ENCODE measurements at places on chromosomes 7 and 10. TPM values are rescaled to one million over a fixed set of nuclear protein-coding genes. Genes with fewer than 3 reads are reported as not detected.

GRCh38 chr7:44393238-44394111 lies 68.1 kb upstream of the CAMK2B start:
- DNase-seq = peak; percentile 25

DNA sequence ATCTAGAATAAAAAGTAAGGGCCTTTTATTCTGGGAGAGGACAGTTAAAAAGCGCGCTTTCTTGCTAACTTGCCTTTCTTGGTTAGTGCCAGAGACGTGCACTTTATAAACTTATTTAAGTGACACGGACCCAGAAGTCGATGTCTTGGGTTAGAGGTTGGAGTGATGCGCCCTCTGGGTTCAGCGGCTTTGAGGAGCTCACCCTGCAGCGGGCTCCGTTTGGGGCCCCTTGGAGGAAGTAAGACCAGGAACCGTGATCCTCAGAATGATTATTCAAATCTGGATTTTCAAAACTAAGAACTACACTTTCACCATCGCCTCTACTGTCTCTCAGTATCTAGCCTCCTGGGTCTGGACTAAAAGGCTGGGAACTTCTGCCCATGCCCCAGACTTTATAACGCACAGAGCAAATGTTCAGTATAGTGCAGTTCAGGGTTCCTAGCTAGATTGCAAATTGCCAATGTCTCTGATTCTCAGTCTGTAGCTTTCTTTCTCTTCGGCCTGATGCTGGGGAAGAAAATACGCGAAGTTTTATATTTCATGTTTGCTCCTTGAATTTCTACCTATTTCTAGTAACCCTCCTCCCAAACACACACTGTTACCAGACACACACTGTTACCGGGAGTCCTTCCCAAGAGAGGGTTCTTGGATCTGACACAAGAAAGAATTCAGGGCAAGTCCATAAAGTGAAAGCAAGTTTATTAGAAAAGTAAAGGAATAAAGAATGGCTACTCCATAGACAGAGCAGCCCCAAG lies 18.6 kb upstream of the SMO start:
- DNase-seq = no peak

DNA sequence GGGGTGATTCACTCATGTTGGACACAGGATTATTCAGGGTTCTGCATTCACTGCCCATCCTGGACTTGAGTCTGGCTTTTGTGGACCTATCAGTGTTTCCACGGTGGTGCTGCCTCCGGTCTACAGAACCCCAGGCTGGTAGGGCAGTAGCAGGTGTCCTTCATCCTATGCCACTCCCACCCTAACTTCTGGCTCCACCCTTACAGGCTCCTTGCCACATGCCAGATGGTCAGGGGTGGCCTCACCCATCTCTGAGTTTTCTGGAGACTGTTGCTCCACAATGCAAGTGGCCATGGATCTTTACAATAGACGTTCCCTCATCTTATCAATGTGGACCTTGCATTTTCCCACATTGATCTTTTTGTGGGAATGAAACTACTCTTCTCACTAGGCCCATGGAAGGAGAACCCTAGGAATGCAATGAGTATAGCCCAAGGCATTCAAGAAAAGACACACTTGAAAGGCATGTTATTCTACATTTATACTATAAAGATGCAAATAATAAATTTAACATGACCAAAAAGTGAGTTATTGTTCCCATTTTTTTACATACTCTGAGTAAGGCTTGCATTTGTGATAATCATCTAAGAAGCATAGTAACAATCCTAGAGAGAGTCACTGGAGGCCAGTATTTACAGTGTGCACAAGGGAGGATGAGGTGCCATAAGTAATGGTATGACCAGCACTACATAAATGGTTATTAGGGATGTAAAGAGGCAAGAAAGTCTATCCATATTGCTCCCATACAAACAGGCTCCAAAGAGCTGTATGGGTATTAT lies 57.4 kb upstream of the ADO start:
- DNase-seq = no peak

- DNase-seq = no peak
Measured at GRCh38 chr10:119303886-119304285, 96.5 kb downstream of the GRK5 start.

GRCh38 chr10:67666416-67667034 lies 29.5 kb downstream of the CTNNA3 start:
- DNase-seq = no peak

DNA sequence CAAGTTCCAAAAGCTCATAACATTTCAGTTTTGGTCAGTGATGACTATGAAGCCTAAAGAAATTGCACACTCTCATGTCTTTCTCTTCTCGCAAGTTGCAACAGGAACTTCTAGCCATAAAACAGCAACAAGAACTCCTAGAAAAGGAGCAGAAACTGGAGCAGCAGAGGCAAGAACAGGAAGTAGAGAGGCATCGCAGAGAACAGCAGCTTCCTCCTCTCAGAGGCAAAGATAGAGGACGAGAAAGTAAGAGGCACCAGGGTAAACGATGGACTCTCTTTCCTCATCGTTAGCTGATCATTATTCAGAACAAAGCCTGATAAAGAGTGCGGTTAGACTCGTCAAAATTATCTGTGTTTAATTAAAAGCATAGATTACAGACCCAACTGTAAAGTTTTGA lies 94.7 kb downstream of the HDAC9 start:
- DNase-seq = no peak

DNA sequence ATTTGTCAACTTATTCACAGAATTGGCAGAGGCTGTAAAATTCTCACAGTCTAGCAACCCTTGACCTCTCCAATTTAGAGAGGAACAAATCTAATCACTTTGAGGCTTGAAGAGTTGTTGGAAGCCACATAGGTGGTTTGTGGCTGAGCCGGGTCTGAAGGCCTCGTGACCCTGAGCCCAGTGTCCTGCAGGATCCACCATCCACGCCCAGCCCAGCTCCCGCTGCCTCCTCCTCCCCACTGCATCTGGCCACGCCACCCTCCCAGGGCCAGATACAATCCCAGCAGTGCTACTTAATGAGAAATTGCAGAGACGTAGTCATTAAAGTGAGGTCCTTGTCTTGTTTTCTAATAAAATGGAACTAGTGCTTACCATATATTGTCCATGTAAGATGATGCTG lies 81.4 kb upstream of the SHH start:
- DNase-seq = no peak

GRCh38 chr7:115208710-115209560 lies 287.0 kb downstream of the MDFIC start:
- no peak for DNase-seq

DNA sequence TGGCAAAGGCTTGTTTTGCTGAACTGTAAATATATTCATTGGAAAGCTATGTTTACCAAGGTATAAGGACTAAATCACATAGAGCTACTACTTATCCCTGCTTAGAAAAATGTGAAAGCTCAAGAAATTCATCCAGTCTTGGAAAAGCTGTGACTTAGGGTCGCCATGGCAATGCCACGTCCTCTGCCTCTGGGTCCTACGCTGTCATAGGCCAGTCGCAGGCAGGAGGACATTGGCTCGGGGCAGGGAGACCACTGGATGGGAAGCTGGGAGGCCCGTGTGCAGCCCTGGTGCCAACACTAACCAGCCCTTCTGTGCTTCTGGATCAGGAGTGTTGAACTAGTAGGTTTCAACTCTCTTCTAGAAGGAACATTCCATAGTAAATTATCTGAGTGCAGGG lies 67.3 kb upstream of the PDZD8 start:
- DNase-seq = no peak

DNA sequence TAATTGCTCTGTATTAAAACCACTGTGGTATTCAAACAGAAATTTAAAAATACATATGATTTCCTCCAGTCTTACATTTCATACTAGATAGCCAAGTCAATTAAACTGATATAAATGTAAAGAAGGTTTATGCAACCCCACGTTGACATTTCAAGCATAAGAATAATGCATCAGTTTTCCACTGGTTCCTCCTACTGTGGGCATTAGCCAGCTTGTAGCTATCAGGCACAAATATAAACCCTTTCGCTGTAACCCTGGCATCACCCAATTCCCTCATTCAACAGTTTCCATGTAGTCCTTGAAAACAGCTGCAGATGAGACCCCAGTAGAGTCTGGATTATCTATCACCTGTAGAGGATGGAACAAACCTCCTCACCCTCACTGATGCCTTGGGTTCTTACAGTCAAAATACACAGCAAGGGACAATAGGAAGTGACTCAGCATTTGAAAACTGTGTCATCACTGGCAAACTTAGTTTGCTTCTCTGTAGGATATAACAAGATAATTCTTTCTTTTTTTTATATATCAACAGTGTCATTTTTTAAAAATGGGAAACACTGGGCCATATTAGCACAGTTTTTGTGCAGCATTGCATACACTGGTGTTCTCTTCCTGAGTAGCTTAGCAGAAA lies 113.0 kb downstream of the PDE1C start:
- DNase-seq = no peak

GRCh38 chr10:55519264-55519663 lies 718.2 kb upstream of the PCDH15 start:
- no peak for DNase-seq

GRCh38 chr7:27697861-27698430 lies 35.3 kb upstream of the HIBADH start:
- DNase-seq = no peak

GRCh38 chr10:6980353-6980752 lies 400.3 kb upstream of the PRKCQ start:
- DNase-seq = no peak

DNA sequence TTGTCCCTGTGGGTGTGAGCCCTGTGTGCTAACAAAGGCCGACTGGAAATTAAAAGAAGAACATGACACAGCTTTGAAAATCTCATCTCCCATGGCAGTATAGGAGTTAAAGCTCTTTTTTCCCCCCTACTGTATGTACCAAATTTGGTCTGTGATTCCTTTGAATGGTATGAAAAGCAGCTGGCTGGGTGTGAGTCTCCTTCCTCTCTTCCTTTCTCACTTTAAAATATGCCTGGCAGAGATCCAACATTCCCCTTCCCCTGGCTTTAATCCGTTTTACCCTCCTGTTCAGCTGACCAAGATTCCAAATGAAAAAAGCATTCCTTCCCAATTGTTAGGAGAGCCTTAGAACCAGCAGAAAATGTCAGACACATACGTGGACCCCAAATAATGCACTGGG lies 225.0 kb upstream of the CELF2 start:
- DNase-seq = no peak

GRCh38 chr10:52239771-52240170 lies 74.3 kb upstream of the DKK1 start:
- DNase-seq = no peak

GRCh38 chr10:3118641-3119091 lies 51.3 kb downstream of the PFKP start:
- DNase-seq = no peak

DNA sequence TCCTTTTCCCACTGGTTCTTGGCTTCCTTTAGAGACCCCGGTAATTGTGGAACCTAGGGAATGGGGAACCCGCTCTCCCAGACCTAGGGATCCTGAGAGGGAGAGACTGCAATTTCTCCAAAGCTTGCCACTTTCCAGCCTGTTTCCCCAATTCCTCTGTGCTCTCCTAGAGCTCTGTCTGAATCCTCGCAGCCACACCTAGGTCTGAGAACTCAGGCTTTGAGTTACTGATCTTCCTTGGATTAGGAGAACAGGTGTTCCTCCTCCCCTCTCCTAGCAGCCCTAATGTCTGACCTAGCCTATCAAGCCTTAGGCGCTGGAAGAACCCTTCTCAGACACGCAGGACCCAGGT lies 20.0 kb downstream of the WNT8B start:
- DNase-seq = no peak

DNA sequence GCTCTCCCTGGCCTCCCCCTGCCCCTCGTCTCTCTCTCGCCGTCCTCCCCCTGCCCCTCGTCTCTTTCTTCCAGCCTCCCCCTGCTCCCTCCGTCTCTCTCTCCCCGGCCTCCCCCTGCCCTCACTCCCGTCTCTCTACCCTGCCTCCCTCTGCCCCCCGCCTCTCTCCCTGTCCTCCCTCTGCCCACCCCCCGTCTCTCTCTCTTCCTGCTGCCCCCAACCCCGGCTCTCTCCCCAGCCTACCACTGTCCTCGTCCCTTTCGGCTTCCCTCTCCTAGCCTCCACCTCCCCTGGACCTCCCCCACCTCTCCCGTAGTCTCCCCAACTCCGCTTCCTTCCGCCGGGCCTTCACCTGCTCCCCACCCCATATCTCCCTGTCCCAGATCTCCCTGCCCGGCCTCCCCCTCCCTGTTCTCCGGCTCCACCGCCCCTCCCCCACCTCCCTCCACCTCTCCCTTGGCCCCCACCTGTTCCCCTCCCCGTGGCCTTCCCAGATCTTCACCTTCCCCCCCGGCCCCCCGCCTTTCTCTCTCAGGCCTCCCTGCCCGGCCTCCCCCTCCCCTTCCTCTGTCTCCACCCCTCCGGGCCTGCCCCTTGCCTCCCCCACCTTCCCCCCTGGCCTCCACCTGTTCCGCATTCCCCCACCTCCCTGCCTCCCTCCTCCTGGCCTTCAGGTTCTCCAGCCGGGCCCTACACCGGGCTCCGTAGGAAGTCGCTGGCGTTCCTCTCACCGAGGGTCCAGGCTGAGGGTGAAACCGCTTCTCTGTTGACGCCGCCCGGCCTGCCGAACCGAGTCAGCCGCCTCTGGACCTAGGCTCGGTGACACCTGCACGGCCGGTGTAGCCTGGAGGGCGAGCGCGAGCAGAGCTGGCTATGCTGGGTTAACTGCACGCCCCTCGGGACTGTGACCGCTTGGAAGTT lies 1.2 kb downstream of the GET4 start:
- no peak for DNase-seq

DNA sequence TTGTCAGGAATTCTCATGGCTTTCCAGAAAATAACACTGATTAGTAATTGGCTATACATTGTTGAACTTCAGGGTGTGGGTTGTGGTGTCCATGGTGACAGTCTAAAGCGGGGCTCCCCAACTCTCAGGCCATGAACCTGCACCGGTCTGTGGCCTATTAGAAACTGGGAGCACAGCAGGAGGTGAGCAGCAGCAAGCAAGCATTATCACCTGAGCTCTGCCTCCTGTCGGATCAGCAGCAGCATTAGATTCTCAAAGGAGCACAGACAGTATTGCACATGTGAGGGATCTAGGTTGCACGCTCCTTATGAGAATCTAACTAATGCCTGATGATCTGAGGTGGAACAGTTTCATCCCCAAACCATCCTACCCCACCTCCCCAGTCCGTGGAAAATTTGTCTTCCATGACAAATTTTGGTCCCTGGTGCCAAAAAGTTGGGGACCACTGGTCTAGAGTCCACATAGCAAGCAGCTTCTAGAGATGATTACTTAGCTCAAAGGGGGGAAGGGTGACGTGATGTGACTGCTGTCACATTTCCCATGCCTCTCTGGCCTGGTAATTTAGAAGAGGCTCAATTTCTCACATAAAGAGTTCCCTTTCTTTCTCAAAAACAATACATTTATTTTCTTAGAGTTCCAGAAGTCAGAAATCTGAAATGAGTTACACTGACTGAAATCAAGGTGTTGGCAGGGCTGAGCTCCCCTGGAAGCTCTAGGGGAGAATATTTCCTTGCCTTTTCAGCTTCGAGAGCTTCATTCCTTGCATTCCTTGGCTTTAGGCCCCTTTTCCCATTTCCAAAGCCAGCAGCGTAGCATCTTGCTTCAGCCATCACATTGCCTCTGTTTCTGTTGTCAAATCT lies 17.6 kb upstream of the FAM221A start:
- DNase-seq = no peak

CPA5 gene
- not detected for total RNA-seq

GRID2IP gene
- 1.4 TPM for total RNA-seq

INMT gene
- 4.3 TPM for total RNA-seq

ZFYVE27 gene
- total RNA-seq = 40.7 TPM

UROS gene
- 63.2 TPM for total RNA-seq

MCM10 gene
- total RNA-seq = 12.5 TPM

KEL gene
- 2.3 TPM for total RNA-seq

STOX1 gene
- total RNA-seq = 2.5 TPM

SLC26A4 gene
- 0.14 TPM for total RNA-seq

All from mesothelial cell of epicardium (in vitro differentiated cells).